Left cardiac atrium (tissue), 4 donors: ENCODE measurements at places on chromosomes 16 and 17.
A peak's percentile ranks its signal among the peaks of the same experiment; 100 is the strongest.

DNA sequence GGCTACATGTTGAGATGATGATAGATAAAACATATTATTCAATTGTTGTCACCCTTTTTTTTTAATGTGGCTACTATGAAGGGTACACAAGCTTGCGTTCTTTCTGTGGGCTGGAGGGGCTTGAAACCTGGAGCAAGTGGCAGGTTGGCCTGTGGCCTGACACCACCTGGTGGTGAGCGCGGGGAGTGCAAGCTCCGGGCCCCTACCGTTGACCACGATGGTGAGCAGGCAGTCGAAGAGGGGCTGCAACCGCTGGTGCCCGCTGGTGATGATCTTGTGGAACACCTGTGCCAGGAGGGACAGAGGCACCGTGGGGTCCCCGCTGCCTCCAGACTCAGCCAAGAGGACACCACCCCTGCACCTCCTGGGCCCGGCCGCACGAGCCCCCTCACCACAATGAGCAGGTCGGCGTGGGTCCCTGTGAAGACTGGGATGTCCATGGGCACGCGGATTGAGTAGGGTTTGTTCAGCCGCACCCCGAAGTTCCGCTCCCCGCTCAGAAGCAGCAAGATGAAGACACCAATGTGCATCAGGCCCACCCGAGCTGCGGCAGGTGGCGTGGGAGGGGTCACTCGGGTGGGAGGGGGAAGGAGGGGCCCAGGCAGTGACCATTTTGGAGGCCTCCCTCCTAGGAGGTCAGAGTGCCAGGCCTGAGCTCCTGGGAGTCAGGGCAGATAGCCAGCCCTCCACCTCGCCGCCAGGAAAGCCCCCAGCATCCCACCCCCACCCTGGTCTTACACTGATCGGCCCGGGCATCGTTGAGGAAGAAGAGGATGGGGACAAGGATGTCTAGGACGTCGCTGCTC is 14.4 kb downstream of the HID1 start:
- peak; percentile 76 for DNase-seq

DNA sequence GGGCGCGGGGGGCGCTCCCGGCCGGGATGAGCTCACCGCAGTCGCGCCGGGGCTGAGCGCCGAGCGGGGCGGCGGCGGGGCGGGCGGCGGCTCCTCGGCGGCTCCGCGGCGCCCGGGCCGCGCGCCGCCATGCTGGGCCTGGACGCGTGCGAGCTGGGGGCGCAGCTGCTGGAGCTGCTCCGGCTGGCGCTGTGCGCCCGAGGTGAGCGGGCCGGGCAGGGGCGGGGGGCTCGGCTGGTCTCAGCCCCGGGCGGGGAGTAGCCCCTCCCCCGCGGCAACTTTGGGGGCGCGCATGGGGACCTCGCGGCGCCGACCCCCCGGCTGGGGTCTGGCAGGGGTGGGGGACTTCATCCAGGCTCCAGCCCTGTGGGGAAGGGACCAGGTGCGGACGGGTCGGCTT is at the start of gene ARHGDIG:
Gene ARHGDIG (plus strand): TSS at position 40 of the 400 bp plus-strand sequence. CDS start 90 bp downstream, at position 130.
- no peak for DNase-seq

DNA sequence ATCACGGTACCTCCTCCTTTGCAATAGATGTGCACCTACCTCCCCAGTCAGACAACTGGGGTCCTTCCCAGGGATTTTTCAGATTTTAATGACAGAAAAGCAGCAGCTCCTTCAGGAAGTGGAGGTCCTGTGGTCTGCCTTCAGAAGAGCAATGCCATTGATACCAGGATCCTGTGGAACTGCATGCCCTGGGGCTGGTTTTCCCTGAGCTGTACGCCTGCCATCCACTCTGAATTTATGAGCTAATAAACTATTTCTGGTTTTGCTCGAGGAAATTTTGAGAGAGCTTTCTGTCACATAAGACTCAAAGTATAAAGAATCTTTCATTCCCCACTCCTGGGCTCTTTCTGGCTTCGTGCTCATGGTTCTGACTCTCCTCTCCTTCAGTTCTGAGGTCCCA is 10.0 kb upstream of the CCL23 start:
- DNase-seq: no peak

DNA sequence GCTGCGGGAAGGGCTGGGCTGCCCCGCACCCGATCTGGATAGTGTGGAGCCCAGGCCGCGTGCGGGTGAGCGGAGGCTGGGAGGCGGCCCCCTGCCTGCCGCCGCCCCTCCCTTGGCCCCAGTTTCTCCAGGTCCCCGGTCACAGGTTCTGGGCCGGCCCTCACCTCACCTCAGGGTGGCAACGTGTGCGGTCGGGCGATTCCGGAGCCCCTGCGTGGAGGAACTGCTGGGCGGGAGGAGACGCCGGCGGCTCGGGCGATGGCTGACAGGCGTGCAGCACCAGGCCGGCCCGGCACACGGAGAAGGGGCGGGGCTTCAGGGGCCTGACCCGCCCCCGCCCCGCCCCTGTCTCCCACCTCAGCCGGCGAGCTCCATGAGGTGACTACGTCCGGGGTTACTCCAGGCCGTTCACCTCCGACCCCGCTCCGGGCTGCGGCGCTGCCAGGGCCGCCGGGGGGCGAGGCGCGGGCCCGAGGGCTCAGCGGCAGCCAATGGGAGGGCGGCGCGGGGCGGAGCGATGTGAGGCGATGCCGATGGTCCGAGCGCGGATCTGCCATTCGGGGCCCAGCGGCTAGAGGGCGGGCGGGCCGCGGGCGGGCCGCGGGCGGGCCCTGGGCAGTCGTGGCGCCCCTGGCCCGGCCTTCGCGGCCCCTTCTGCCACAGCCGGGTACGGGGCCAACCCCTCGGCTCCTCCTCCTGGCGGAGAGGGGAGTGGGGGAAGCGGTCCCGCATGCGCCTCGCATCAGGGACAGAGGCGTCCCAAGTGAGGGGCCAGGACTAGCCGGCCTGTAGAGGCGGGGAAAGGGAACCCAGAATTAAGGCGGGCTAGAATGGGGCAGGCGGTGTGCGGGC is 16.7 kb upstream of the C17orf78 start:
- peak; percentile 96 for DNase-seq

- DNase-seq: peak; percentile 40
These were observed 46.5 kb downstream of the TEX2 start for GRCh38 chr17:64216338-64217248.

DNA sequence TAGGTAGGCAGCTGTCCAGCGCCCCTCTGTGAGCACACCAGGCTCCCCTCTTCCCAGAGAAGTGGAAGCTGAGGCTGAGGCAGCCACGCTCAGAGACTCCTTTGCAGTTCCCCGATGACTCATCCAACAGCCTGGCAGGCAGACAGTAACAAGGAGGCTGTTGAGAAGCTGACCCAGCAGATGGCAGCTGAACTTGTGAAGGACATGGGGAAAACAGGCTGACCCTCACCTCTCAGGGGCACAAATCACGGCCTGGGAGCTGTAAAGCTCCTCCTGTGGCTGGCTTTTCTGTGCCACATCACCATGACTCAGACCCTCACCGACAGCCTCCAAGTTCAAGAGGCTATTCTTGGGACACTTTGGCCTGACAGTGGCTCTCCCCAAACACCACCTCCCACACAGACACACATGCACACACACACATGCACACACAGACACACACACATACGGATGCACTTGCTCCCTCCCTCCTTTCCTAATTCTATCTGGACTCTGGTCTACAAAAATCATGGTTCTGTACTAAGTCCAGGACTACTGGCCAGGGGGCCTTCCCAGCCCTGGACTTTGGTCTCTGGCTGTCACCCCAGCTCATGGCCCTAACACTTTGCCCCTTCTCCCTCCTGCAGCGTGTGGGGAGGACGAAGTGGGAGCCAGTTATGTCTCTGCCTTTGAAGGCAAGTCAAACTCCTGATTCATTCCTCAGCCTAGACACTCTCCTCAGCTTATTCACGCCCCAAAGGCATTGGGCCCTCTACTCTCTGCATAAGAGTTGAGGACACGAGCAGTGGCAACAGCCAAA is 23.2 kb downstream of the MAP3K14 start:
- DNase-seq: peak; percentile 90

- DNase-seq: no peak
These were observed 8.4 kb upstream of the SREBF1 start for GRCh38 chr17:17845046-17845775.

DNA sequence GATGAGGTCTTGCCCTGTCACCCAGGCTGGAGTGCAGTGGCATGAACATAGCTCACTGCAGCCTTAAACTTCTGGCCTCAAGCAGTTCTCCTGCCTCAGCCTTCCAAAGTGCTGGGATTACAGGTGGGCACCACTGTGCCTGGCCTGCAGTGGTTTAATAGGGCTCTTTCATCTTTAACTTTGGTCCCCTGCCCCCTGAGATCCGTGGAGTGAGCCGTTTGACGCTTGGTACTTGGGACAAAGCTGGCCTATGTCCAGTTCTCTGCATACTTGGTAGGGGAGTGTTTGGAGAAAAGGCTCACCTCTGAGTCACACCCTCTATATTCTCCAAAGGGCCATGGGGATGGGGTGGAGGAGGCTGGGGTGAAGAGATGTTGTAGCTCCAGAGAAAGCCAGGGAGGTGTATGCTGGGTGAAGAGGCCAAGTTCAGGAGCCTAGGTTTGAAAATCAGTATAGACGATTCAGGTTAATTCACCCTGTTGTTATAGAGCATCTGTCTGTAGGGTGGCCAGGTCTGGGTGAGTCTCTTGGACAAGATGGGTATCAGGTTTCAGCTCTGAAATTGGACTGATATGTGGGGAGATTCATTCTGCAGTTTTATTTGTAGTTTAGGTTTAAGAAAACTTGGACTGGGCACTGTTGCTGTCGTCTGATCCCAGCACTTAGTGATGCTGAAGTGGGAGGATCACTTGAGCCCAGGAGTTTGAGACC is 17.6 kb downstream of the ABCC1 start:
- DNase-seq: no peak
